NCI-H187 treated with DMSO at 0.1 percent for 48 hours (cell line): ENCODE measurements at places on chromosomes 3 and 15.

- DNase-seq: no peak
Observed at GRCh38 chr3:63726656-63727055, 74.2 kb downstream of the SNTN start.

DNA sequence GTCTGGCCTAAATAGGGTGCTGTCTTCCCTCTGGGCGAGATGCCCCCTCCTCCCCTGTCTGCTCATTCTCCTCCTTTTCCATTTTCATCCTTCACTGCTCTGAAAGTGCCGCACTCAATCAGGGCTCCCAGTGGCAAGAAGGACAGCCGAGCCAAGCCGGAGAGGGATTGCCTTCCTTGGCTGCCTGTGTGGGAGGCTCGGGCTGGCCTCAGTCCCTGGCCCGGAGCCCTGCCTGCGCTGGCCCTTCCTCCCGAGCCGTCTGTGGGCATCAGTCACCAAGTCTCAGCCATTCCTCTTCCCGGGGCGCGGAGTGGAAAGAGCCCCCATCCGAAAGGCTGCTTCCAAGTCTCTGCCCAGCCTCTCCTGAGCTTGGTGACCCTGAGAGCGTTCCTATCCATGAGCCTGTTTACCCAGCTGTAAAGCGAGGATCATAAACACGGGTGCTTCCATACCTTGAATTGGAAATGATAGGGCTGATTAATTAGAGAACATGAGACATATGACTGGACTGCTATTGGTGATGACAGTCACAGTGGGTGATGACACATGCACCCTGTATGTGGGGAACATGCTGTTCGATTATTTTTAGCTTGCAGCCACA is 59.1 kb upstream of the TLE3 start:
- DNase-seq: no peak

DNA sequence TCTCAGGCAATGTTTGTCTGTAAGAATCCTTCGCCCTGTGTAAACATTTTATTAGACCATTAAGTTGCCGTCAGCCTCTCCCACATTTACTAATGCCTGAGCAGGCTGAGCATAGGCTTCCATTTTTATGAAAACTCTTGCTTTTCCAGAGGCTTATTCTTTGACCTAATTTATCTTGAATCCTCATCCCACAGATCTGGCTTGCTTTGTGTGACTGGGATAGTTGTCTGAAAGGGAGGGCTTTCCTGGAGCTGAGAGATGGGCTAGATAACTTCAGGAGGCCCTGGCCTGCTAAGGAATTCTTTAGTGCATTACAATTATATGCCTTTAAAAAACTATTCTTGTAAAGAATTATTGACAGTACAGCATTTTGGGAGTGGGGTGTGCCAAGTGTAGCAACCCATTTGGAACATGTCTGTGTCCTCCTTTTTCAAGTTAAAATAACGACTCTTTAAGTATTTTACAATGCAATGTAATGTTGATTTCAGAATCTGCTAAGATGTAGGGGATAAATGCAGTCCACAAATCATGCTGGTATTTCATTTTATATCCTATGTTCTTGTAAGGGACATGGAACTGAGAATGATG is 52.4 kb downstream of the EEFSEC start:
- DNase-seq: no peak

DNA sequence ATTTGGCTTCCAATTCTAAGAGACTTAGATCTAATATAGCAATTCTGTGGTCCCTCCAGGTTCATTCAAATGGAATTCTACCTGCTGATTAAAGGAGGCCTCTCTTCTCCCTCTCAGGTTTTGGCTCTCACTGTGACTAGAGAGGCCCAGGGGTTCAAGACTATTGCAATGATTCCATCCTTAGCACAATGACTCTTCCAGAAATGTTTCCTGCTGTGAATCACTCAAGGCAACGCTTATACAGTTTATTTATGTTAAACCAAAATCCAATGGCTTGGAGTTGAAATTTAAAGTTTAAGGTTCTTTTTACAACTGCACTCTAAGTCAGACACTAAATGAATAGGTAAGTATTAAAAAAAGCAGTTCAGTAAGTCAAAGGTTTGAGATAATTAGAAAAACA is 39.9 kb downstream of the IFT57 start:
- no peak for DNase-seq

DNA sequence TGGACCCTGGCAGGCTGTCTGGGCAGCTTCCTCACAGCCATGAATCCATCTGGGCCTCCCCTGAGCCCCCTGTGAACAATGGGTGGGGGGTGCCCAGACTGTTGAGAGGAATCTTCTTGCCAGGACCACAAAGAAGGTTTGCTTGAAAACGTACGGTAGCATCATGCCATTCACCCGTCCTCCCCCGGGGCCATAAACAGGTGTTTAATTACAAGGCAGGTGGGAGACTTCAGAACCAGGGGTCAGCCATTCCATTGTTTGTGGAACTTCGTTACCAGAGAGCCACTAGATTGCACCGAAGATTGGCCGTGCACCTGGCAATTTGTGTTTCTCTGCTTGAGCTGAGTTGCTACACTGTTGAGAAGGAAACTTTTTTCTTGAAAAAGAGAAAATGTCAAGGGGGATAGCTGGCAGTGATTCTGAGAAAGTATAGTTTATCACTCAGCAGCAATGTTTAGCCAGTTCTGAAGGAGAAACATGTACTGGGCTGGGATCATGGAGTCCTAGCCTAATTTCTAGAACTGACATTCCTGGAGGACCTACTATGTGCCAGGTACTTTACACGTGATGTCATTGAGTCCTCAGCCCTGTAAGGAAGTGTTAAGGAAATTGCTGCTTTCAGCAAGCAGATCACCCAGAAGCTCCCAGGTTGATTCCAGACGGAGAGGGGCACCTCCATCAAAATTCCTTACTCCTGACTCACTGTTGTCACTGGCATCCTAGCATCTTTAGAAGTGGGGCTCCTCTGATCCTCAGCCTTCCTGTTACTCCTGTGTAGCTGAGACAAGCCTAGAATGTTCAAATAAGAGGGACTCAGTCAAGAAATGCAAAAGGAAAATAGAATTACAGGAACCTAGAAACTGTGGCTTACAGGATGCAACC is 103.8 kb upstream of the UBE2E1 start:
- no peak for DNase-seq

DNA sequence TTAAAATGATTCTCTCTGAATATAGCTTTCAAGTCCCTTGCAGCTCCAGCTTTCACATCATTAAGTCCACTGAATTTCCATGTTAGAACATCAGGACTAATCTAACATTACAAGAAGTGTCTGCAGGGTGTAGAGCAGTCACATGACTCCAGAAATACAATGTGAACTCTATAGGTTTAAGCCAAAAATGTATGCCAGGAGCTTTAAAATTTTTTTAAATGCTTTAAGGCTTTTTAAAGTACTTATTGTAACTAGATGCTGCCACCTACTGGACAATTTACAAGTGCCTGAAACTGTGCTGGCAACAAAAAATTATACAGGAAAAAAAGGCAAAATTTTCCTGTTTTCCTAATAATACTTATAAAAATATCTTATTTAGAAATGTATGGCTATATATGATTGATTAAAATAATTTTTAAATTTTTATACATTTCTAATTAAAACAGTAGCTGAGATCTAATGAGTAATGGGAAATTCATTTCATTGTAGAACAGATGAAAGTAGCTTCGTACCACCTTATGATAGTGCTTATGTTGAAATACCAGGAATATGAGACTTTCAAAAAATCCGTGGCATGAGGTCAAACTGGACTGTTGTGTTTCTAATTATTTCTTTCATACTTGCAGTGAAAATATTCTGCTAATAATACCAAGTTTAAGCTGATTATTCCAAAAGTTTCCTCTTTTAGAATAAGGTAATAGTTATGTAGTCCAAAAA is 25.7 kb downstream of the FSIP1 start:
- no peak for DNase-seq

DNA sequence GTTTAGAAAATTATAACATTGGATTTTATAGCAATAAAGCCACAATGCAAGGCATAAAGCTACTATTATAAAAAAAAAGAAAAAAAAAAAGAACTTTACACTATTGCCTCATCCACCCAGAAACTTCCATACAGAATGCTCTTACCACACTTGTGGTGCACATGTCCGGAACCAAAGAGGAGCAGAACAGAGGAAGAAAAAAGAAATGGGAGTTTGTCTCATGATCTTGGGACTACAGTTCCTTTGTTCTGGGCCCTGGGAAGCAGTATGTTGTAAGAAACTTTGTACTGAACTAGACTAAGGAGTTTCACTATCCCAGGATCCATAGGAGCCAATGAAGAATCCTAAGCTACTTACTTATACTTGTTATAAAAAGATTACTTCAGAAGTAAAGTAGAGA is 36.1 kb downstream of the FMN1 start:
- DNase-seq: no peak
